ENCODE measurements at places on chromosomes 16 and 17. TPM values are rescaled to one million over a fixed set of nuclear protein-coding genes. Genes with fewer than 3 reads are reported as not detected.

DNA sequence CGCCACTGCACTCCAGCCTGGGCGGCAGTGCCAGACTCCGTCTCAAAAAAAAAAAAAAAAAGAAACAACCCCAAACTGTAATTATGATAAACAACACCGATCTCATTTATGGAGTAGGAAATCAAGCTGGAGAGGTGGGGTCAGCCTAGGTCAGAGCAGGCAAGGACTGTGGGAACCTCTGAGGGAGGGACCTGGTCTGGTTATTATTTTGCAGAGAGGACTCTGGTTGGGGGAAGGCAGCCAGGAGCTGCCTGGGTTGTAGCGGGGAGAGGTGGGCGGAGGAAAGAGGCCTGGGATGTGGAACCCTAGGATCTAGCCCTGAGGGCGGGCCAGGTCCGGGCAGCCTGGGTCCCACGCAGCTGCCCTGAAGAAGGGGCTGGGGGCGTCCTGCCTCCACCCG lies 10.9 kb upstream of the HS3ST6 start:
- H3K36me3 ChIP-seq: no peaks in the 10 kb centered on the region
- H3K4me1 ChIP-seq: no peaks in the 10 kb centered on the region
- H3K4me3 ChIP-seq: peak overlapping the region; percentile 14
- H3K27me3 ChIP-seq: no peaks in the 10 kb centered on the region

IL21R gene
- total RNA-seq: 0.24 TPM

NPIPB8 gene
- 0.27 TPM for total RNA-seq

- peak overlapping the region; percentile 47 for H3K4me3 ChIP-seq
- no peaks in the 10 kb centered on the region for H3K27me3 ChIP-seq
- H3K4me1 ChIP-seq: peaks cover 10% of the 10 kb centered on the region
- H3K36me3 ChIP-seq: no peaks in the 10 kb centered on the region
- H3K27ac ChIP-seq: peak overlapping the region; percentile 53
Observed at GRCh38 chr16:70381604-70382342, 35.1 kb downstream of the DDX19A start.

TPSG1 gene
- not detected for total RNA-seq

DNA sequence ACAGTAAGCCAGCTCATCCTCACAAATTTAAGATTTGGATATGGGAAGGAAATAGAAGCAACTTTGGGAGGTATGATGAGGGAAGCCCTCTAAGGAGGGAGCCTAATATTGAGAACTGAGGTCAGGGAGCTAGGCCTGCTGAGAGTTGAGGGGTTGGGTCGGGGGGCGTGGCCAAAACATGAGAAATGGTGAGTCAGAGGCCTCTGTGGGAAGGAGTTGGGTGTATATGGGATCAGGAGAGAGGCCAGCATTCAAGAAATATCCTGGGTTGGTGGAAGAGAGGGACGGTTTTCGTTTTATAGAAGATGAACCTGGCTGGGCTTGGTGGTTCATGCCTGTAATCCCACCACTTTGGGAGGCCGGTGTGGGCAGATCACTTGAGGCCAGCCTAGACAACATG lies 48.4 kb downstream of the CLEC16A start:
- H3K4me3 ChIP-seq: no peak overlapping the region
- H3K36me3 ChIP-seq: peaks cover 17% of the 10 kb centered on the region
- DNase-seq: no peak
- H3K4me1 ChIP-seq: peaks cover 6% of the 10 kb centered on the region
- H3K27ac ChIP-seq: no peak overlapping the region

TEX19 gene
- 0.54 TPM for total RNA-seq

DNA sequence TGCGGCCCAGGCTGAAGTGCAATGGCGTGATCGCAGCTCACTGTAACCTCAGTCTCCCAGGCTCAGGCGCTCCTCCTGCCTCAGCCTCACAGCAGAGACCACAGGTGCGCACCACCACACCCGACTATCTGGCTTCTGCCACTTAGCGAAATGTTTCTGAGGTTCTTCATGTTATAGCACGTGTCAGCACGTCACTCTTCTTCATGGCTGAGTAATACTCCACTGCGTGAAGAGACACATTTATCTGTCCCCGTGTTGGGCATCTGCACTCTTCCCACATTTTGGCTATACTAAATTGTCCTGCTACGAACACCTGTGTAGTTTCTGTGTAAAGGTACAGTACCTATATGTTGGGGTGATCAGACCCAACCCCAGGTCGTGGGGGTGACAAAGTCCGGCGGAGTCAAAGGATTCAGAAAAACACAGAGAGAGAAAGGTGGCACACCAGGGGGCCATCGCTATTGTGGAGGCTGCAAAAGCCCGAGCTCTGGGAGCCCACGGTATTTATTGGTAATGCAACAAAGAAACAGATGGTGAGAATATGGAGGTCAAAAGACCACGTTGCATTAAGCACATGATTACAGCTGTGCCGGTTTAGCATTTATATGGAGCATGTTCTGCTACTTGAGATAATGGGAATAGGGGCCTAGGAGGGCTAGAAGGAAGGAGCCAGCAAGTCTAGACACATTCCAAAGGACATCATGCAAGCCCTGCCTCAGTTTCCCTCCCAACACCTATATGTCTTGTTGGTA lies 851 bp upstream of the DPEP1 start:
- no peaks in the 10 kb centered on the region for H3K4me1 ChIP-seq
- H3K27me3 ChIP-seq: no peaks in the 10 kb centered on the region
- no peak overlapping the region for H3K27ac ChIP-seq
- no peak overlapping the region for H3K4me3 ChIP-seq
- H3K36me3 ChIP-seq: no peaks in the 10 kb centered on the region
- DNase-seq: no peak

- no peak for DNase-seq
- no peaks in the 10 kb centered on the region for H3K36me3 ChIP-seq
- H3K4me3 ChIP-seq: no peak overlapping the region
- no peaks in the 10 kb centered on the region for H3K4me1 ChIP-seq
- H3K27me3 ChIP-seq: no peaks in the 10 kb centered on the region
- H3K27ac ChIP-seq: no peak overlapping the region
Observed at GRCh38 chr17:41322903-41323895, 7.7 kb upstream of the KRTAP17-1 start.

DNA sequence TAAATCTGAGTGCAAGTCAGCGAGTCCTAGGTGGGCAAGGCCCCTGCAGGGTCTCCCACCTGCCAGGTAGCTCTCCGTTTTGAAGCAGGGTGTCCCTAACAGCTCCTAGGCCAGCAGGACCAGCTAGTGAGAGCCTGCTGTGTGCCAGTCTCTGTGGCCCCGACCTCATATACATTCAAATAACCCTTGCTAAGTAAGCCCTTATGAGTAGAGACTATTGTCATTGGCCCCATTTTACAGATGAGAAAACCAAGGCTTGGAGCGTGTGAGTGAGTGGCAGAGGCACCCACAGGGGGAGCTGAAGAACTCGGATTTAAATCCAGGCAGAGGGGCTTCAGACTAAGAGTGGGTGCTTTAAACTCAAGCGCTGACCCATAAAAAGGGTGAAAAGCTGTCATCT lies 39.7 kb upstream of the EMP2 start:
- H3K27ac ChIP-seq: no peak overlapping the region
- H3K4me1 ChIP-seq: peaks cover 14% of the 10 kb centered on the region
- no peak overlapping the region for H3K4me3 ChIP-seq
- no peak for DNase-seq

DNA sequence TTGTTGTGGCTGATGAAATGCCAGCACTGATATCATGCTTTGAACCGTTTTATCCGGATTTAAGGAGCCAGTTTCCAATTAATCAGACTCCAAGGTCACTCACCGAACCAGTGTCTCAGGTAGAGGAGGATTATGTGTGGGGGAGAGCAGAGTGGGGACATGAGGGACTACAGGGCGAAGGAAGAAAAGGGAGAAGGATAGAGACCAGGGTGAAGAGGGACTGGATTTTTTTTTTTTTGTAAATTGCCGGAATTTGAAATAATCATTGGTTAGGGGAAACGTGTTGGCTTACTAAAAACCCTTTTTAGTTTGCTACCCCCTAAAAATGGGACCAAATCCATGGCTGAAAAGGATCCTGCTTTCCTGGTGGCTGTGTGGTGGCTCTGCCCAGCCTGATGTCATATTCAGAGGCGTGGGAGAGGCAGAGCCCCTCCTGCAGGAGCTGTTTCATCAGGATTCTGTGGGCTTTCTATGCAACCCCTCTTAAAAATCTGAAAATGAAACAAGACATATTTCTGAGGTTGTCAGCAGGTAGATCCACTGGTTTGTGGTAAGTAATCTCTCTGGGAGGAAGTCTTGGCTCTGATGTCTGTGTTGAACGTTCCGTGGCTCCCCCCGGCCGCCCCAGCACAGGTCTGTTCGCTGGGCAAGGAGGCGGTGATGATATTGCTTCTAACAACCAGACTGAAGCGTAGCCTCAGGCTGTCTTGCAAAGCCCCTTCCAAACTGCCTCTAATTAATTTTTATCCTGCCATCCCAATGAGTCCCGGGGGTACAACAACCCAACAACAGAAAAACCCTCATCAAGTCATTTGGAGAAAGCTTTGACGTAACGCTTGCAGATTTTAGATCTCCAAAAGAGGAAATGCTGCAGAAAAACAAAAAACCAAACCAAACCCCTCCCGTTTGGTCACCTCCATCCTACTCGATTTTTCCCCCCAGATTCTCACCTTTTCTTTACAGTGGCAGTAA lies 143.0 kb upstream of the ZFHX3 start:
- no peaks in the 10 kb centered on the region for H3K27me3 ChIP-seq
- no peaks in the 10 kb centered on the region for H3K36me3 ChIP-seq
- DNase-seq: no peak
- no peaks in the 10 kb centered on the region for H3K4me1 ChIP-seq
- H3K27ac ChIP-seq: no peak overlapping the region
- no peak overlapping the region for H3K4me3 ChIP-seq

C1QTNF8 gene
- not detected for total RNA-seq

GRCh38 chr16:59053911-59054310 lies 319.8 kb upstream of the GOT2 start:
- no peaks in the 10 kb centered on the region for H3K36me3 ChIP-seq
- H3K4me1 ChIP-seq: no peaks in the 10 kb centered on the region
- H3K4me3 ChIP-seq: no peak overlapping the region

PRSS8 gene
- total RNA-seq: 59.9 TPM

TSNAXIP1 gene
- 0.34 TPM for total RNA-seq

CEP295NL gene
- 1.5 TPM for total RNA-seq

BICDL2 gene
- 12.1 TPM for total RNA-seq

- no peak overlapping the region for H3K4me3 ChIP-seq
- H3K4me1 ChIP-seq: peaks cover 17% of the 10 kb centered on the region
- no peaks in the 10 kb centered on the region for H3K36me3 ChIP-seq
- DNase-seq: peak; percentile 33
Observed at GRCh38 chr16:85492295-85492864, 120.7 kb upstream of the GSE1 start.

DNA sequence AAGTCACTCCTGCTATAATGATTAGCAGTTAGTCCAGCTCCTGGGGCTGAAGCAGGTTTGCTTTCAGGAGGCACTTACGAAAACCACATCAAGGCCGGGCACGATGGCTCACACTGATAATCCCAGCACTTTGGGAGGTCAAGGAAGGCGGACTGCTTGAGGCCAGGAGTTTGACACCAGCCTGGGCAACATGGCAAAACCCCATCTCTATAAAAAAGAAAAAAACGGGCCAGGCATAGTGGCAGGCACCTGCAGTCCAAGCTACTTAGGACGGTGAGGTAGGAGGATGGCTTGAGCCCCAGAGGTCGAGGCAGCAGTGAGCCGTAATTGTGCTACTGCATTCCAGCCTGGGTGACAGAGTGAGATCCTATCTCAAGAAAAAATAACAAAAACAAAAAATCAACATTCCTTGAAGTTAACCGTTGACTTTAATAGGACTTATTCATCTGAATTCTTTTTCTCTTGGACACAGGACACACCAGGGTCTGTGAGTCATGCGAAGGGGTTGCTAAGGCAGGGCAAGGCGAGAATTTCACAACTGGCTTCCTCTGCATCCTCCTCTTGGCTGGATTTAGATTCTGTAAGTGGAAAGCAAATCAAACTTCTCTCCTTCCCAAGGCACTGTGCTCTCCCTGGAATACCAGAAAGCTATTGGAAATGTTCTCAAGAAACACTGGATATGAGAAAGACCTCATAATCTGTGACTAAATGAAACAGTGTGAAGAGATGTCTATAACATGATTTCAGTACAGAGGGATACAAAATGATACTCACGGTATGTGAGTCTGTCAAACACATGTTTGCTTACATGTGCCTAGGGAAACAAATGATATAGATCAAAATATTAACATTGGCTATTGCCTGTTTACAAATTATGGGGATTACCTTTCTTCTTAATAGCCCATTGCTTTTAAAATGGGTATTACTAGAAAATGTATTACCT lies 99.5 kb downstream of the SYCE1L start:
- H3K27ac ChIP-seq: no peak overlapping the region
- DNase-seq: peak; percentile 54
- H3K4me1 ChIP-seq: peaks cover 20% of the 10 kb centered on the region
- H3K36me3 ChIP-seq: no peaks in the 10 kb centered on the region

DNA sequence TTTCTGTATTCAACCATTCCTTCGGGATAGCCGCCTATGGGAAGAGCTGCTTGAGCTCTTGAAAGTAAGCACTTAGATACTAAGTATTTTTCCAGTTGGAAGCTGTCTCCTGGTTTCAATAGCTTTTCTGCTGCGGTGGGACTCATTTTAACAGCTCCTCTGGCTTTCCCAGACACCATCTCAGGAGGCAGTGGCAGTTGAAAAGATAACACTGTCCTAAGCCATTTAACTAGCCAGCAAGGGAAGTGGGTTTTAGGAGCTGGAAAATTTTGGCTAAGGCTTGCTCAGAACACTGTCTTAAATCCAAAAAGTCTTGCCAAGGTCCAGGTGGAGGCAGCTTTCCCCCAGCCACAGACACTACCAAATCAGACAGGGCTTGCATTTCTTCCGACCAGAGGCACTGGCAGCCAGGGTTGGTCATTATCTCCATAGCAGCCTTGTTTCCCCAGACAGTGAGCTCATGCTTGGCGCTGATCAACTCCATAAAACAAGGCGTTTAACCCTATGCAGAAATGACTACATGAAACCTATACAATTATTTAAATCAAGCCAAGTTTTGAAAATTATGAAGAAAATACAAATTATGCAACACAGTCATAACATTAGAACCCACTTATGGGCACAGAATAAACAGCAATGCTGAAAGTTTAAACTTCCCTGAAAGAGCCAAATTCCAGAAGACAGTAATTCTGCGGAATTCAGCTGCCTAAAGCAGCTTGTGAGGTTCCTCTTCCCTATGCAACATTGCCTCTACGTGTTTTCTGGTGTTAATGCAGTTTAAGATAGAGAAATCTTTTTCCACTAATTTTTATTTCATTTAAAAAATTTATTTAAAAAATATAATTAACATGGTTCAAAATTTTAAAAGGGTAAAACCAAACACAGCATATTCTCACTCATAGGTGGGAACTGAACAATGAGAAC lies 25.0 kb downstream of the GABARAPL2 start:
- peaks cover 19% of the 10 kb centered on the region for H3K4me1 ChIP-seq
- H3K36me3 ChIP-seq: no peaks in the 10 kb centered on the region
- H3K4me3 ChIP-seq: no peak overlapping the region
- no peaks in the 10 kb centered on the region for H3K27me3 ChIP-seq
- peak overlapping the region; percentile 36 for H3K27ac ChIP-seq
- peak; percentile 45 for DNase-seq

GRCh38 chr17:55478971-55479370 lies 32.3 kb downstream of the SMIM36 start:
- H3K36me3 ChIP-seq: no peaks in the 10 kb centered on the region
- H3K27ac ChIP-seq: no peak overlapping the region
- H3K4me3 ChIP-seq: no peak overlapping the region
- H3K4me1 ChIP-seq: peaks cover 22% of the 10 kb centered on the region
- H3K27me3 ChIP-seq: no peaks in the 10 kb centered on the region
- no peak for DNase-seq

SLC38A8 gene
- total RNA-seq: not detected

OR3A1 gene
- not detected for total RNA-seq
